Activated T-helper 2 cell treated with anti-CD3 and anti-CD28 coated beads, Interferon-gamma antibody, Interleukin-2, Interleukin-4, amounts not matched to agents 10 μg/mL and 5 μg/mL and 100 μg/mL, durations not matched to agents 14 hours and 24 hours and 36 hours (primary cell): ENCODE measurements at places on chromosomes 2 and 18. TPM values are rescaled to one million over a fixed set of nuclear protein-coding genes. Genes with fewer than 3 reads are reported as not detected.
A peak's percentile ranks its signal among the peaks of the same experiment; 100 is the strongest.

- no peak for DNase-seq
- no peaks in the 10 kb centered on the region for H3K27me3 ChIP-seq
- H3K4me1 ChIP-seq = no peaks in the 10 kb centered on the region
- H3K36me3 ChIP-seq = no peaks in the 10 kb centered on the region
- H3K27ac ChIP-seq = no peak overlapping the region
Measured at GRCh38 chr18:27214831-27215230, 29.7 kb upstream of the CHST9 start.

- no peaks in the 10 kb centered on the region for H3K36me3 ChIP-seq
- no peak for DNase-seq
- no peak overlapping the region for H3K27ac ChIP-seq
- no peak overlapping the region for H3K4me3 ChIP-seq
- H3K4me1 ChIP-seq = no peaks in the 10 kb centered on the region
- no peaks in the 10 kb centered on the region for H3K27me3 ChIP-seq
Measured at GRCh38 chr18:10265560-10266333, 188.7 kb upstream of the APCDD1 start.

- DNase-seq = no peak
- H3K4me3 ChIP-seq = no peak overlapping the region
- no peak overlapping the region for H3K27ac ChIP-seq
- no peaks in the 10 kb centered on the region for H3K36me3 ChIP-seq
Measured at GRCh38 chr2:181850936-181851560, 40.5 kb upstream of the ITPRID2 start.

DNA sequence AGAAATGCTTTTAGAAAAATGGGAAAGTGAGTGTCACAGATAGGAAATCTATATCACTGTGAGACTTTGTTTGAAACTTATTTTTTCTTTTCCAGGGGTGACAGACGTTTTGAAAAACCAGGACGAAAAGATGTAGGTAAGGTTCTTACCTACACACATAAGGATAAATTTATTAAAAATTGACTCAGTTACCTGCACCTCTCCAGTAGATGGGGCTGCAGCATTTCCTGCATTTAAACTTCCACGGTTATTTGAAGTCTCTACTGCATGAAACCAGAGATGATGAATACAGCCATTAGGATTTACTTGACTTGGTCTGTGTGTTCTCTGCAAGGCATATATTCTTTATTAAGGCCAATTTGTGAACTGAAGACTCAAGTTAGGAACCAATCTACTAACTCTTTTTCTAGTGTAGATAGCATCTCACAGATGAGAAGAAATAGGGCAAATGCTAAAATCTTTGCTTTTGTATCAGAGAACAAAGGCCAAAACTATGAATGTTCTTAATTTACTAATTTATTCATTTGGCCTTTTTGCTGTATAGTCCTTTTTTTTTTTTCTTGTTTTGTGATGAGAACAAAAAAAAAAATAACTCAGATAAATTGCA, 15.0 kb downstream of the KCNJ13 start:
- H3K4me3 ChIP-seq = no peak overlapping the region
- DNase-seq = peak; percentile 25
- H3K27me3 ChIP-seq = no peaks in the 10 kb centered on the region
- H3K4me1 ChIP-seq = peaks cover 21% of the 10 kb centered on the region
- H3K27ac ChIP-seq = no peak overlapping the region

DNA sequence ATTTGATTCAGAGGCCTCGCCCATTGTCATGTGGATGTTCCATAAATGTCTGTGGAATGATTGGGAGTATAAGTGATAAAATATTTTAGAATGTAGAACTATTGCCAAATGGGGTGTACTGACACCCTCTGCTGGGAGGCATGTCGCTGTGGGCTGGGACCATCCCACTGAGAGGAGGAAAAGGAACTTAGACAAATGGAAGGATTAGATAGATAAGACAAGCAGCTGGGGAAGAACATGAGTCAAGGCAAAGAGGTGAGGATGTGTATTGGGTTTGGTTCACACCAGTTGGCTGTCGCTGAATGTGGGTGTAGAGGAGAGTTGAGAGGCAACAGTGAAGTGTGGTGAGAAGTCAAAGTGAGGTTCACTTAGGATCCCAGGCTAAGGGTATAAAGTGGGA, 4.0 kb downstream of the C2orf74 start:
- no peak for DNase-seq
- no peak overlapping the region for H3K4me3 ChIP-seq
- H3K4me1 ChIP-seq = peaks cover 6% of the 10 kb centered on the region
- no peak overlapping the region for H3K27ac ChIP-seq
- H3K27me3 ChIP-seq = no peaks in the 10 kb centered on the region

DNA sequence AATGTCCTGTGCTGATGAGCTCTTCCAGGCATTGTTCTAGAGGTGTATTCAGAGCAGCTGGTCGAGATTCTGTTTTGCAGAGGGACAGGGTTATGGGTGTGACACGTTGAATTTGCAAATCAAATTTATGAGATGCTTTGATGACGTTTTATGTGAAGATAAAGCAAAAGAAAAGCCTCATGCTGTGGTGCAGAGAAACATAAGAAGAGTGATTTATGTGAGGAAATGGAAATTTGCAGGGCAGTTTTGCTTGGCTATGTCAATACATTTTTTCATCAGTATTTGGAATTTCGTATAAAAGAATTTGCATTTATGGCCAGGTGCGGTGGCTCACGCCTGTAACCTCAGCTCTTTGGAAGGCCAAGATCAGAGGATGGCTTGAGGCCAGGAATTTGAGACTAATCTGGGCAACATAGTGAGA, 36.4 kb downstream of the TSN start:
- H3K4me3 ChIP-seq = no peak overlapping the region
- H3K27ac ChIP-seq = no peak overlapping the region
- H3K36me3 ChIP-seq = no peaks in the 10 kb centered on the region
- peaks cover 11% of the 10 kb centered on the region for H3K27me3 ChIP-seq
- no peak for DNase-seq
- H3K4me1 ChIP-seq = peaks cover 3% of the 10 kb centered on the region

GRCh38 chr2:34368304-34368703, 769.2 kb upstream of the FAM98A start:
- no peak overlapping the region for H3K27ac ChIP-seq
- no peaks in the 10 kb centered on the region for H3K36me3 ChIP-seq
- no peak for DNase-seq
- no peak overlapping the region for H3K4me3 ChIP-seq

DNA sequence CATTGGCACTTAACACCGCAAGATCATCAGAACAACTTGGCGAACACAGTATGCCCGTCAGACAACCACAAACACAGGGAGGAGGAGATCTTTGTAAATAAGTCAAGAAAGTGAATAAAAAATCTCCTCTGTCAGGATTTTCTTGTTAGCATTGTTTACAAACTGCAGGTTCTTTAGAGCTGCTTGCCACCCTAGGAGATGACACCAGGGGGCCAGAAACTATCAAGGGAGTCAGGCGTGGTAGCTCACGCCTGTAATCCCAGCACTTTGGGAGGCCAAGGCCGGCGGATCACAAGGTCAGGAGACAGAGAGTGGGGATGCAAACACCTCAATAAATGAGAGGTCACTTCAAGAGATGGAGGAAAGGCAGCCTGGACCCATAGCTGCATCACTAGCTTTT, 428.1 kb downstream of the SETBP1 start:
- no peak for DNase-seq
- no peaks in the 10 kb centered on the region for H3K4me1 ChIP-seq
- no peak overlapping the region for H3K4me3 ChIP-seq
- no peak overlapping the region for H3K27ac ChIP-seq
- no peaks in the 10 kb centered on the region for H3K36me3 ChIP-seq
- peaks cover 5% of the 10 kb centered on the region for H3K27me3 ChIP-seq

DNA sequence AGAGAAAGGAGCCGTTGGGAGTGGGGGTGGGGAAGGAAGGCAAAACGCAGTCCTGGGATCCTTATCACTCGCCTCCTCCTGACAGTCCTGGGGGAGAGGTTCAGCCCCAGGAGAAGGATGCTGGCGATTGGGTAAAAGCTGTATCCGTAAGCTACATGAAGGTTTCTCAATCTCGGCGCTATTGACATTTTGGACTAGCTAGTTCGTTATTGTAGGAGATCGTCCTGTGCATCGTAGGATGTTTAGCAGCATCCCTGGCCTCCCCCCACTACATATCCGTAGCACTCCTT, 511 bp upstream of the TP53I3 start:
- H3K27me3 ChIP-seq = no peaks in the 10 kb centered on the region
- H3K36me3 ChIP-seq = peaks cover 5% of the 10 kb centered on the region
- H3K27ac ChIP-seq = no peak overlapping the region
- peak overlapping the region; percentile 84 for H3K4me3 ChIP-seq

GRCh38 chr2:210459407-210459806, 17.2 kb downstream of the LANCL1 start:
- no peaks in the 10 kb centered on the region for H3K27me3 ChIP-seq
- no peak for DNase-seq
- peaks cover 5% of the 10 kb centered on the region for H3K4me1 ChIP-seq

DNA sequence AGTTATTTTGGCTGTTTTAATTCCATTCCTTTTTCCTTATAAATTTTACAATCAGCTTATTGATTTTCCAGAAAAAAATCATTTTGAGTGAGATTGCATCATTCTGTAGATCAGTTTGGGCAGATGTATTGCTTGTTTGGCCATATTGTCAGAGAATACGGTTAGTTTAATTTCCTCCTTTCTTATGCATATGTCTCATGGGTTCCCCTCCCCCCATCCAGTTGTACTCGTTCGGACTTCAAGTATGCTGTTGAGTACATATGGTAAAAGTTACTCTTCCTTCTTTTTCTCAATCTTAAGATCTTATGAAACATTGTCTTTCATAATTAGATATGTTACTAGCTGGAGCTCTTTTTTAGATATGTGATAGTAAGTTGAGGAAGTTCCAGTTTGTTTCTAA, 131.2 kb upstream of the TTC27 start:
- H3K4me3 ChIP-seq = no peak overlapping the region
- no peak overlapping the region for H3K27ac ChIP-seq
- DNase-seq = no peak
- no peaks in the 10 kb centered on the region for H3K27me3 ChIP-seq

DNA sequence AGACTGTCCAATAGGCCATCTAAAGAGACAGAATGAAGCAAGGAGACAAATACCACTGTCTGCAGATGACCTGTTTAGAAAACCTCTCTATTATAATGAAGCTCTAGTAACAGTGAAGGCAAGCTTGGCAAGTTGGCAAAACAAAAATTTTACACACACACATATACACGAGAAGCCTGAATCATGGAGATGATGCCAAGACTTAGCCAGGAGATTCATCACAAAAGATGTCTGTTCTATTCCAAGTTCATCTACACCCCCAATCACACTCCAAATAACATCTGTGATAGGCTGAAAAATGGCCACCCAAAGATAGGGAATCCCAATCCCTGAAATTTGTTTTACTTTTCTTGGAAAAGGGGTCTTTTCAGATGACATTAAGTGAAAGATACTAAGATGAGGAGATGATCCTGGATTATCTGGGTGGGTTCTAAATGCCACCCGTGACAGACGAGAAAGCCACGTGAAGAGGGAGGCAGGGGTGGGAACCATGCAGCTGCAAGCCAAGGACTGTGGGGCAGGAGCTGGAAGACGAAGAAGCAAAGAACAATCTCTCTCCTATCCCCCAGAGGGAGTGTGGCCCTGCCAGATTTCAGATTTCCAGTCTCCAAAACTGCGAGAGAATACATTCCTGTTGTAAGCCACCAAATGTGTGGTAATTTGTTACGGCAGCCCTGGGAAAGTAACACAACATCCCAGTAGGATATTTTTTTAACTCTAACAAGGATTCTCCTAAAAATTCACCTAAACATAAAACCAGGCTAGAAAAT, 20.0 kb downstream of the HDLBP start:
- H3K27me3 ChIP-seq = no peaks in the 10 kb centered on the region
- peaks cover 15% of the 10 kb centered on the region for H3K36me3 ChIP-seq
- H3K27ac ChIP-seq = no peak overlapping the region
- no peak for DNase-seq
- no peak overlapping the region for H3K4me3 ChIP-seq

- DNase-seq = no peak
- no peak overlapping the region for H3K27ac ChIP-seq
- no peaks in the 10 kb centered on the region for H3K36me3 ChIP-seq
- peaks cover 6% of the 10 kb centered on the region for H3K27me3 ChIP-seq
- H3K4me3 ChIP-seq = no peak overlapping the region
- H3K4me1 ChIP-seq = no peaks in the 10 kb centered on the region
Measured at GRCh38 chr18:47050468-47050867, 15.0 kb upstream of the ELOA2 start.

DNA sequence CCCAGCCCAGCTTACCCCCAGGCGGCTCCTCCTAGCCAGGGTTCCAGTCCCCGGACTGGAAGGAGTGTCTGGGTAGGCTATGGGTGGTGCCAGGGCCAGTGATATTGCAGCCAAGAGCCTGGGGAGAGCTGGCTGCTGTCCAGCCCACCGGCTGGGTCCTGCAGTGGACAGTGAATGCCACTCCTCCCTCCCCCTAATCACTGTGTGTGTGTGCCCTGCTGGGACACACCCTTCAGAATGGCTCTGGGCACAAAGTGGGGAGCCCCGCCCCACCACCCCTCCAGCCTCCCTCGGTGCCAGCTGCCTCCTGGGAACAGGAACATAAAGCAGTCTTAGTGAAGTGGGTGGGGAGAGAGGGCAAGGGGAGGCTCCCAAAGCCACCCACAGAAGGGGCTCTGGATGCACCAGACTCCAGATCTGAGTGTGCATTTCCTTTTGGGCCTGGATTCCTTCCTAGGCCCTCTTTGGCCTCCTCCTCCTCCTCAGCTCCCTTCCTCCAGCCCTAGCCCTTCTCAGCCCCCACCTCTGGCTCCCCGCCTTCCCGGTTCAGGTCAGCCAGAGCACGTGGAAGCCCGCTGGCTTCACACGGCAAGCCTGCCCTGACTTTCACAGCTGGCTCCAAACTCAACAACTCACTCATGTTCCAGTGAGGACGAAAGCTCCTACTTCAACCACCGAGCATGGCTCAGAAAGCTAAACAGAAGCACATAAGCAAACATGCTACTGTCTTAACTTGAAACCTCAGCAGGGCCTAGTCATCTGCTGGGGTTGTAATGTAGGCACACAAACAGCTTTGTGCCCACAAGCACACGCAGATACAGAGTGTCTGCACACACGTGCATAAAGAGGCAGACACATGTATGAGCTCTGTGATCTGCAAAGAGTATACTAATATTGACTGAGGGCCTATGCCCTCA, 209.2 kb upstream of the SMAD2 start:
- no peak for DNase-seq
- no peaks in the 10 kb centered on the region for H3K36me3 ChIP-seq
- H3K4me3 ChIP-seq = no peak overlapping the region
- H3K27me3 ChIP-seq = peaks cover 64% of the 10 kb centered on the region

The CYRIA gene
- total RNA-seq = 1.8 TPM in 2 replicates

The PRKAG3 gene
- total RNA-seq = not detected in 2 replicates

The DOK6 gene
- not detected in 2 replicates for total RNA-seq

The SOCS6 gene
- 3.8 and 4.5 TPM in 2 replicates for total RNA-seq

The FBXO41 gene
- 25.3 and 25.7 TPM in 2 replicates for total RNA-seq

The FAHD2B gene
- total RNA-seq = 27.1 and 29.0 TPM in 2 replicates

The CNTNAP5 gene
- not detected in 2 replicates for total RNA-seq

The SRBD1 gene
- 20.9 and 21.7 TPM in 2 replicates for total RNA-seq

The ERMN gene
- 1.9 and 2.0 TPM in 2 replicates for total RNA-seq

The RAB6C gene
- total RNA-seq = not detected in 2 replicates
